Fibroblast of the aortic adventitia (primary cell): ENCODE measurements at places on chromosomes 16 and 17. TPM values are rescaled to one million over a fixed set of nuclear protein-coding genes. Genes with fewer than 3 reads are reported as not detected.

The SOST gene
- total RNA-seq: 0.09 TPM in 1 of 2 replicates, not detected in the other

GRCh38 chr16:74192281-74192797 lies 104.3 kb upstream of the PSMD7 start:
- no peak for DNase-seq

- DNase-seq: no peak
Observed at GRCh38 chr16:27790546-27791403, 240.8 kb downstream of the KATNIP start.

DNA sequence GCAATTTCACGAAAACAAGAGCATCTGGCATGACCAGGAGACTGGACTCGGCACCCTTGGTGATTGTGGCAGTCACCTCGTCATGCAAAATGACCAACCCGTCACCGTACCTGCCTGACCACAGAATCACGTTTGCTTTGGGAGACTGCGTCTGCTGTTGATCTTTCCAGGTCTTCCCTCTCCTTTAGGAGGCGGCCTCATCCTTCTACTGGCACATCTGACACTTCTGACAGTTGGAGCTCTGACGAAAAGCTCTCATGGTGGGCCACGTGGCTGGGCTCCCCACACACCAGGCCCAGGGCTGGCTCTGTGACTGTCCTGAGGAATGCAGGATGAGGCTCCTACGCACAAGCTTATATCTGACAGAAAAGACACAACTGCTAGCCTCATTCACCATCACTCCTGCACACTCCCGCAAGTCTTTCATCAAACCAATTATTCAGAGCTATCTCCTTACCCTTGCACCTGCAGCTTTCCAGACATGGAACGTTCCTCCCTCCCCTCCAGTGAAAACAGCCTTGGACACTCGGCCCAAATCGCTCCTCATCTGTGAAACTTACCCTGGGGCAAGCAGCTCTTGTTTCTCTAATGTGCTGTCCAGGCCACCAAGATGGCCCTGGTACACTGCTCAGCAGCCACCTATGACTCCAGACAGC lies 3.6 kb downstream of the TRAP1 start:
- DNase-seq: no peak

- peak; percentile 85 for DNase-seq
Observed at GRCh38 chr16:12092544-12092921, 116.0 kb downstream of the SNX29 start.
